ENCODE measurements at places on chromosomes 3 and 15. TPM values are rescaled to one million over a fixed set of nuclear protein-coding genes. Genes with fewer than 3 reads are reported as not detected.

The ARL8B gene
- 53.3 TPM for total RNA-seq

The ZNF280D gene
- 23.0 TPM for total RNA-seq

The SRP14 gene
- total RNA-seq = 131 TPM

The SLC12A1 gene
- not detected for total RNA-seq

The AMOTL2 gene
- 87.1 TPM for total RNA-seq

The ALG1L2 gene
- total RNA-seq = not detected

The CHCHD6 gene
- total RNA-seq = 9.2 TPM

The TGM5 gene
- total RNA-seq = not detected

The GRK7 gene
- total RNA-seq = not detected

The CTDSPL gene
- 37.8 TPM for total RNA-seq

The TUSC7 gene
- total RNA-seq = not detected

The SLC22A14 gene
- total RNA-seq = 0.14 TPM

The PIGB gene
- total RNA-seq = 7.7 TPM

The SSR3 gene
- 638 TPM for total RNA-seq

The IQCF2 gene
- not detected for total RNA-seq

The OXTR gene
- 12.3 TPM for total RNA-seq

The EHHADH gene
- total RNA-seq = 1.1 TPM

The SLC51B gene
- total RNA-seq = not detected

The ZNF662 gene
- total RNA-seq = 1.3 TPM

The PRRT3 gene
- 2.6 TPM for total RNA-seq

The GAP43 gene
- 0.43 TPM for total RNA-seq

The TOMM70 gene
- 70.2 TPM for total RNA-seq

The NUP210 gene
- not detected for total RNA-seq

The ULK3 gene
- 23.3 TPM for total RNA-seq

The SNX22 gene
- 0.14 TPM for total RNA-seq

The SIDT1 gene
- total RNA-seq = not detected

The C3orf20 gene
- under 0.01 TPM for total RNA-seq

The CCDC54 gene
- not detected for total RNA-seq

The ACY1 gene
- total RNA-seq = 35.8 TPM

The TICRR gene
- total RNA-seq = 0.44 TPM

The ZNF621 gene
- 23.6 TPM for total RNA-seq

The ZMAT3 gene
- total RNA-seq = 20.6 TPM

The FBXW12 gene
- total RNA-seq = not detected

The GPR160 gene
- 0.44 TPM for total RNA-seq

Measured in placental pericyte (primary cell).